ENCODE measurements at places on chromosomes 3 and 15. TPM values are rescaled to one million over a fixed set of nuclear protein-coding genes. Genes with fewer than 3 reads are reported as not detected.

Gene SCG5
- total RNA-seq = 15.6 TPM

DNA sequence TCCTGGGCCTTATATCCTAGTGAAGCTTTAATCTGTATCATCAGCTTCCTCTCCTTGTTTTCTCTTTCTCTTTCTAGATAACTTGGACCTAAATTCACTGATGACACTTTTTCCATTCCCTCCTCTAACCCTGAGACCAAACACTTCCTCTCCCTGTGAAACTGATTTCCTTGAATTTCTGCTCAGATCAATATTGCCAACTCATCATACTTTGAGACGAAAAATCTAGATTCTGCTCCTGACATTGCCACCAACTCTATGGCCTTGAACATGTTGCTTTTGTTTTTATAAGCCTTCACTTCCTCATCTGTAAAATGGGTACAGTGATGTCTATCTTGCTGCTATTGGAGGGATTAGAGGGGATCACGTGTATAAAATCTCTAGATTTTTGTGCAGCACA is 42.7 kb upstream of the RASGRF1 start:
- DNase-seq = no peak

DNA sequence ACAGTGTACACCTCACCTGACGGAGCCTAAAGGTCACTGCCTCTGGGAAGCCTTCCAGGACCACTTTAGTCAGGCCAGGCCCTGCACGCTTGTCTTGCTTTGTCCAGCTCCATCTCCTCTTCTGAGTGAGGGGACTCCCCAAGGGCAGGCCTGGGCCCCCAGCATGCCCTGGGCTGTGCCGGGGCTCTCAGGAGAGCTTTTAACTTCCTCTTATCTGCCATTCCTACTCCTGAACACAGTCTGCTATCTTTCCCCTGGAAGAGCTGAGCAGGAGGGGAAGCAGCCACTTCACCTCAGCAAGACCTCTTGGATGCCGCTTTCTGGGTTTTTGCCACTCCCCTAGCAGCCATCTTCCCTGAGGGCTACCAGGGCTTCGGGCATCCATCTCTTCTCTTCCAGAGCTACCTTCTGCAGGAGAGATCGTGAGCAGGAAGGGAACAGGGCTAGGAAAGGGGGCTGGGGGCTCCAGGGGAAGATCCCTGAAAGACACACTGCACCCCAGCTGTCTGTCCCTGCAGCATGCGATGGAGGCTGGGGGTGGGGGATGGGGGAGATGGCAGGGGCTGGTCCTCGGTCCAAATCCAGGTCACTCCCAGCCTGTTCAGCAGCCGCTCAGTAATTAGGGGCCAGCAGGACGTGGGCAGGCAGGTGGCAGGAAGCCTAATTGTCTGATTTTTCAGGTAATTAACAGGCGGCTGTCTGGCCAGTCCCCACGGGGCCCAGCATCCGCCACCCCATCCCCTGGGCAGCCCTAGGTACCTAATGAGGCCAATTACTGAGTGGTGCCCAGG is 19.9 kb upstream of the RPL29 start:
- DNase-seq = no peak

Gene FAM81A
- total RNA-seq = 0.23 TPM

GRCh38 chr3:47643092-47643491 is 64.4 kb upstream of the CSPG5 start:
- no peak for DNase-seq

Gene FGF7
- 0.23 TPM for total RNA-seq

DNA sequence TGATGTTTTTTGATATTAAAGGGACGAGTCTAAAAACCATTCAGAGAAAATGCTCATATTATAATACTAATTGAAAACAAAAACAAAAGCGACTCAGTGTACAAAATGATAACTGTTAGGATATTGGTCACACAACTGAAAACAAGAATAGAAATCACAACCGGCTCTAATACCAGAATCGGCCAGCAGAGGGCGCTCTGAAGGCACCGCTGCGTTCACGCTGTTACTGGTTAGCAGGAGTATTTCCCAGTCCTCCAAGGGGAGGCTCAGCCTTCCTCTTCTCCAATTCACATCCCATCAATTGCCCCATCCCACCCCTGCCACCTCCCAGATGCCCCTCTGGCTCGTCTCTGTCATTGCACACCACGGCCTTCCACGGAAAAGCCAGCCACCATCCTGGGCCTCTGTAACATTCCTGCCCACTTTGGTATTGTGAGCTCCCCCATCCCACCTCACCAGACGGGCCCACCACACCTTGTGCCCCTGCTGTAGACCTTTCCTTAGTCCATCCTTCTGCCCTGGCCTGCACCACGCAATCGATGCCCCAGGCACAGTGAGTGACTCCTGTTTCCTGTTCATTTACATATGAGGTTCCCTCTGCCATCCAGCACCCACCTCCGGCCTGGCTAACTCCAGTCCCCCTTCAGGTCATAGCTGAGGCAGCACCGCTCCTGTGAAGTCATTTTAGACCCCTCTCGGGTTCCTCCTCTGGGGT is 8.5 kb downstream of the FAM107A start:
- DNase-seq = peak; percentile 85

Gene GHSR
- total RNA-seq = not detected

DNA sequence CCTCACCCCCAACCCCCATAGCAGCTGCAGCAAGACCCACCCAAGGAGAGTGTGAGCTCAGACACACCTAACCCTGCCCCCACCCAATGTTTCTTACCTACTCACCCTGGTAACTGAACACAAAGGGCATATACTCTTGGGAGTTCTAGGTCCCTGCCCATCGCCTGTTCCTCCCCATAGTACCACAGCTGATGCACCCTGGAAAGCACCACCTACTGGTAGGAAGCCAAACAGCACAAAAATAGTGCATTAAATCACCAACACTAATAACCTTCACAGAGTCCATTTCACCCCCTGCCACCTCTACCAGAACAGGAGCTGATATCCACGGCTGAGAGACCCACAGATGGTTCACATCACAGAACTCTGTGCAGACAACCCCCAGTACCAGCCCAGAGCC is 245.2 kb downstream of the EFHB start:
- DNase-seq = no peak

Data from endothelial cell (in vitro differentiated cells).